Islet precursor cell (in vitro differentiated cells): ENCODE measurements at places on chromosomes 11 and 22.

- DNase-seq = no peak
These were observed 113.5 kb downstream of the FCHSD2 start for GRCh38 chr11:73028611-73029010.

DNA sequence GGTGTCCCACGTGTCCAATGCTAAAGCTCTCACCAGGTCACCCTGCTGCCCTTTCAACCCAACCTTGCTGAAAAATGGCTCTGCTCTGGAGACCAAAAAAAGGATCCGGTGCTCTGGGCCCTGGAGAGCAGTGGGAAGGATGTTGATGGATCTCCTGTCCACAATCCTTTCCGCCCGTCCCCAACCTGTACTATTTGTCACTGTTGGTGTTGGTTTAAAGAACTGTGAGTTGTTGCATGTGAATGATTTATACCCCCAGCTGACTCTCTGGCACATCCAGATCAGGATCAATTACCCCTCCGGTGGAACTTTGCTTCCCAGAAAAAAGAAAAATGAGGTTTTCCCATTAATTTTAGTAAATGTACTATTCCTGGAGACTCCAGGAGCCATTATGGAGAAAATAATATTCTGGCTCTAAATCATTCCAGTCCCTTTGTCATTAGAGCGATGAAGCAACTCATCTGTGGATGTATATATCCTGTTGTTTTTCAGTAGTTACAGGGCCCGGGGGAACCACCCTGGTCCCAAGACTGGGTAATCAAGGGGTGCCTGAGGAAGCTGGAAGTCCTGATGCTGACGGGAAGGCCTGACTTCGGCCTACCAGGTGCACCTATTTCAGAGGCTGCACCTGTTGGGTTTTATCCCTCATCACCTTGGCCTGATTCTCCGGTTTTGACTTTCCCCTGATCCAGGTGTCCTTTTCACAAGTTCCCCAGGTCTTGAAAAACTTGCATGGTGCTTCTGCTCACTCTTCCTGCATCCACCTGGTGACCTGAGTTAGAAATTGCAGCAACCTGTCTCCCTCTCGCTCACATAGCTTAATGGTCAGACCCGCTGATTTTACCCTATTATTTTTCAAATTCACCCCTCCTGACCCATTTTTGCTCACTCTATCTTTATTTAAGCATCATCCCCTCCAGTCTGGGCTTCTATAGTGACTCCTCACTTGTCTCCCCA is 209.2 kb upstream of the SEZ6L start:
- DNase-seq = no peak

GRCh38 chr11:28627690-28628255 is 519.6 kb downstream of the METTL15 start:
- no peak for DNase-seq

DNA sequence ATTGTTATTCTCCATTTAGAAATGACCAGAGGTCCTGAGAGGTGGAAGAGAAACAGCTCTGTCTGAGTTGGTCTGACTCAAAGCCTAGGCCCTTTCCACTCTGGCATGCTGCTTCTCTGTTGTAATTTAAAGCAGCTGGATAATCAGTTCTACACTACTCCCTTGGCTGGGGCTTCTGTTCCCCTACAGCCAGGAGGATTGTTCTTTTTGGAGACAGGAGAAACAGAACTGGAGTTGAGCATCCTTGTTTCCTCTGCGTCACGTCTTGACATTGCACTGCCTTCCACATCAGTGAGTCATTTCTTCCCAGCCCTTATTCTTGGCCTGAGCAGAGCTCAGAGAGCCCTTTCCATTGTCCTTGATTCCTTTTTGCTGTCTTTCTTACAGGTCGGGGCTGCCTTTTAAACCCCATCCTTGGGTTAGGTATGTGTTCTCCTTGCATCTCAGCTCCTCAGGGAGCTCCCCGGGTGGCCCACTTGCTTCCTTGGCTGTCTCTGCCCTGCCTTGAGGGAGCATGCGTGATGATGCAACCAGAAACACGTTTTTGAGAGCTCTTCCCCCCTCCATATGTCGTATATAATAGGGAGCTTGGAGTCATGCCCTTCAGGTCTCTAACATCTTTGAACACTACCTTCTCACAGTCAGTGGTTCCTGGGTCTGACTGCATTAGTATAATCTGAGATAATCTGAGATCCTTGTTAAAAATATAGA is 35.7 kb downstream of the CYB5R2 start:
- DNase-seq = no peak

DNA sequence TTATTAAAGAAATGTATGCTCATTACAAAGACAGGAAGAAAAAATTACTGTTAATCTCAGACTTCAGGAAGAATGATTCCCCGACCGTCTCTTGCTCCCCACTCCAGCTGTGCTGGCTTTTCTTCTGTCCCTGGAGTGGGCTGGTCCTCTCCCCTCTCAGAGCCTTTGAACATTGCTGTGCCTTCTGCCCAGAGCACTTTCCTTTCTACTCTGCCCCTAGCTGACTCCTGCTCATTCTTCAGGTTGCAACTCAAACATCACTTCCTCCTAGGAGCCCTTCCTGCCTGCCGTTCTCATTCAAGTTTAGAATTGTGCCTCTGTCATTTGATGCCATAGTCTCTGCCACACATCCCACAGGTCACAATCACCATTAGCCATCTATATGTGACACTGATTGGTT is 329.5 kb downstream of the MIAT start:
- no peak for DNase-seq

- DNase-seq = no peak
These were observed 88.0 kb upstream of the SHISAL1 start for GRCh38 chr22:44400763-44401060.

DNA sequence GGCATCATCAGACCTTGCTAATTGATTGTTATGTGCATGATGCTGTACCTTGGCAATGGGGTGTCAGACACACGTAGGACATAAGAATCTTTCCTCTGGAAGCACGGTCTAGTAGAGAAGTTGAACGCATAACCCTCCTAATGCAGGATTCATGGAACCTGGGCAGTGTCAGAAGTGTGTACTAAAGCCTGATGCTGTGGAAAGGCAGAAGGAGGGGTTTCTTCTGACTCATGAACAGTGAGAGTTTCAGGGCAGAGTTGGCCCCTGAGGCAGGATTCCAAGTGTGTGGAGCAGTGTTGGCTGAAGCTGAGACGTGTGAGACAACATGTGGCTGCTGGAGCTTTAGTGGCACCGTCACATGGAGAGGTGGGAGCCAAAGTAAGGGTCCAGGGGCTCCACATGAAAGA is 3.5 kb downstream of the PANX1 start:
- DNase-seq = peak; percentile 84

GRCh38 chr11:117510646-117511045 is 183.0 kb downstream of the CEP164 start:
- DNase-seq = no peak

DNA sequence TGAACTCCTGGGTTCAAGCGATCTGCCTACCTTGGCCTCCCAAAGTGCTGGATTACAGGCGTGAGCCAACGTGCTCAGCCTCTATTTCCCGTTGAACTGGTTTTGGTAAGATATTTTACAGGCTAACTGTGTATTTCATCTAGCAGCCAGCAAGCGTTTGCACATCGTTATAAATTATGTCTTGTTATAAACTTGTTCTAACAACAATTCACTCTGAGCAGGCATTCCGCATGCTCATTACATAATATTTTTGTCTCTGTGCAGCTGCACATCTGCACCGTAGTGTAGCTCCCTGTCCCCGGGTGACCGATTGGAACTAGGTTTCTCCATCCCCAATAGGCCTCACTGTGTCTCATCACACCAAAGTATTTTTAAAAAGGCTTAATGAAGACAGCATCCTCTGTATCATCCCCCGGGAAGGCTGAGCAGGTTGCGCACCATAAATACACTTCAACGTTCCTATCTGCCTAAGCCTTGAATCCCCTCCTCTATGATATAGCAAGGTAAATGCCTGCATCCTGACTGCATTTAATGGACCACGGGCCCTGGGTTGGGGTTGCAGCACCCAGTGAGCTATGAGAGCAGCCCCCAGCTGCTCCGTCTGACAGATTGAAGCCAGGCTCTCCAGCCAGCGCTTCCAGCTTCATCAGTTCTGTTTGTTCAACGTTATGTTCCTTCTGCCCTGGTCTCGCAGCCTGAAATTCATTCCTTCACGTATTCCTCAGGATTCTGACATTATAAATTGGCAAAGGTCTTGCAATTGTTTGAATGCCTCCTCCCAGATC is 47.7 kb downstream of the TST start:
- DNase-seq = no peak

- DNase-seq = no peak
These were observed 11.3 kb upstream of the CDC42BPG start for GRCh38 chr11:64855596-64856304.

DNA sequence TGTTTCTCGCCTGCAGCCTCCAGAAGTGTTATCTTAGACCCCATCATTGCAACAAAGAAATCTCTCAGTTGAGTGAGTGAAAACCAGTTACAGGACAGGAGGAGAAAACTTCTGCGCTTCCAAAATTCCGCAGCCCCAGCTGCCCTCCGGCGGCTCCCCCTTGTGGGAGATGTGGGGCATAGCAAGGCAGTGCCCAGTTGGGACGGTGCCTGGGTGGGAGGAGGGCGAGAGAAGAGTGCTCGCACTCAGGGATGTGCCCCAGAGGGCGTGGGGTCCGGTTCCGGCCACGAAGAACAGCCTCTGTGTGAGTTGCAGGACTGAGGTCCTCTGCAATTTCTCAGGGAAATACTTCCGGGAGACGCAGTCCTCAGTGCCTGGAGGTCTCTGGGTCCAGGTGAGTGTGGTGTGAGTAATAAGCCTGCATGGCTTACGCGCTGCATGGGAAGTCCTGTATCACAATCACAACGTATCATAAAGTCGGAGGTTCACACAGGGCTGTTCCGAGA is 87.0 kb upstream of the BLID start:
- DNase-seq = peak; percentile 86

DNA sequence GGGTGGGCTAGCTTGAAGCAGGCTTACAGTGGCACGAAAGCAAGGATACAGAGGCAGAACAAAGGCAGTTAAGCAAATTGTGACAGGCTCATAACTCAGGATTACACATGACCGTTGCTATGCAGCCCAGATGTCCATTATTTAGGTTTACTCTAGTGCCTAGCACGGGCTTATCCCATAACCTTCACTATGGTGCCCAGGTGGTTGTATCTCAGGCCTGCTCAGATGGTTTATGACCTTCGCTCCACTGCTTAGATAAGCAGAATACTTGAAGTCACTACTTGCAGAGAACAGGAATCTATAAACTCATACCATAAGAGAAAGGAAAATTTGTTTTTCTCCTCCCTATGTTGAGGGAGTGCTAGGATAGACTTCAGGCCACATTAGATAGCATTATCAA is 9.0 kb downstream of the OR6M1 start:
- DNase-seq = no peak

DNA sequence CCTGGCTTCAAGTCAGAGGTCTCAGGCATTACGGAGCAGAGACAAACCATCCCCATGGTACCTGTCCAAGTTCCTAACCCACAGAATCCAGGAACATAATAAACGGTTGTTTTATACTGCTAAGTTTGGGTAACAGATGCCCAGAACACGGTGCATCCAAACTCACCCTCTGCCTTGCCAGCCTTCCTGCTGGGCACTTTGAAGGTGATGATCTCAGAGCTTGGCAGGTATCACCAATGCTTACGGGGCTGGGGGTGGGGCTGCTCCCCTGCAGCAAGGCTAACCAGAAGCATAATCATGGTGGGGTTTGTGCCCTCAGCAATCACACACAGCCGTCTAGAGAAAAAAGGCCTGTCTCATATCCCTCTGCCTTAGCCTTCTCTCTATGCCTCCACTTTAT is 27.1 kb downstream of the DKK3 start:
- DNase-seq = no peak

DNA sequence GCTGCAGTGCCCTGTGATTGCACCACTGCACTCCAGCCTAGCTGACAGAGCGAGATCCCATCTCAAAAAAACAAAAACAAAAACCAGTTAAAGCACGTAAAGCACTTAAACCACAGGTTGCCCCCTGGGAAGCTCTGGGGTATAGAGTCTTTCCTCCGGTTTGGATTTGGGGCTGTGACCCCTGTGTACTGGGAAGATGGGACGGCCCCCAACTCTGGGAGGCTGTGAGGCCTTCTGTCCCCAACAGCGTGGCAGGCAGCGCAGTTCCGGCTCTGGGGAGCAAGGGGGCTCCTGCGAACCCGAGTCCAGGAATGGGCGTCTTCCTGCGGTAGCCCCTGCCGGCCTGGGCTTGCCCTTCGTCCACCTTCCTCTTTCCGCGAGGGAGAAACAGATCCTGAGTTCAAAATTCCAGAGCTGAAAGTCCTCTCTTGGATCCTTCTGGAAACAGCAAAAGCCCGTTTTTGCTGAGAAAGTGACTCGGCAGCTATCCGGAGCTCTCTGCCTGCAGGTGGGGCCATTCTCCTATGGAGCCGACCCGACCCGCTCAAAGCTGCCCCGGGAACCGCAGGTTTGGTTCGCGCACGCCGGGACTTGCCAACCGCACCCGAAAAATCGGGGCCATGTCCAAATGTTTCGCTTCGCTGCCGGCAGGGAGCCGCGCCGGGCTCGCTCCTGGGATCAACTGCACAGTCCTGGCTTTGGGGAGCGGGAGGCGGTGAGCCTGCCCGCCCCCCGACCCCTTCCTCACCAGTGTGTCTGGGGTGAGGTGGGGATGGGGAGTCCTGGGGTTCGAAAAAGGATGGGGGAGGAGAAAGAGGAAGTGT is 36.3 kb upstream of the POLA2 start:
- peak; percentile 78 for DNase-seq

GRCh38 chr11:2132246-2132645 is 6.9 kb downstream of the IGF2 start:
- DNase-seq = no peak

DNA sequence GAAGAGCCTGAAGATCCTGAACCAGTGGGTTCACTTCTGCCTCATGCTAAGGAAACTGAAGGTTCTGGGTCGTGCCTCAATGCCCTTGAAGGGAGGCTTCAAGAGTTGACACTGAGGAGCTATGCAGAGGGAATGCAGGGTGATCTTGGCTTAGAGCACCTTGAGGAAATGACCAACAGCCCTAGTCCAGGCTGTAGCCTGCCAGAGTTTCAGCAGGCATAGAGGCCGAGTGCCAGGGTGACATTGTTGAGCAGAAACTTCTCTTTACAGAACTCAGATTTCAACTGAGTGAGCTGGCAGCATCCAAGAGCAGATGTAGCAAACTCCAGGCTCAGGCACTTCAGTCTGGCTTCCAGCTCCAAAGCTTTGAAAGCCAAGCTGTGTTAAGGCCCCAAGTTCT is 23.1 kb upstream of the CAPRIN1 start:
- no peak for DNase-seq

- no peak for DNase-seq
These were observed 1.3 kb downstream of the PACS1 start for GRCh38 chr11:66071381-66071801.

- DNase-seq = no peak
These were observed 82.8 kb upstream of the VSTM5 start for GRCh38 chr11:93933230-93933629.

- no peak for DNase-seq
These were observed 839.9 kb upstream of the TENM4 start for GRCh38 chr11:80280737-80281136.

GRCh38 chr11:34274712-34275398 is 83.0 kb downstream of the ABTB2 start:
- peak; percentile 99 for DNase-seq
